ENCODE measurements at places on chromosomes 6 and 20.

GRCh38 chr6:141488488-141488887 lies 644.2 kb upstream of the GJE1 start:
- DNase-seq: no peak

DNA sequence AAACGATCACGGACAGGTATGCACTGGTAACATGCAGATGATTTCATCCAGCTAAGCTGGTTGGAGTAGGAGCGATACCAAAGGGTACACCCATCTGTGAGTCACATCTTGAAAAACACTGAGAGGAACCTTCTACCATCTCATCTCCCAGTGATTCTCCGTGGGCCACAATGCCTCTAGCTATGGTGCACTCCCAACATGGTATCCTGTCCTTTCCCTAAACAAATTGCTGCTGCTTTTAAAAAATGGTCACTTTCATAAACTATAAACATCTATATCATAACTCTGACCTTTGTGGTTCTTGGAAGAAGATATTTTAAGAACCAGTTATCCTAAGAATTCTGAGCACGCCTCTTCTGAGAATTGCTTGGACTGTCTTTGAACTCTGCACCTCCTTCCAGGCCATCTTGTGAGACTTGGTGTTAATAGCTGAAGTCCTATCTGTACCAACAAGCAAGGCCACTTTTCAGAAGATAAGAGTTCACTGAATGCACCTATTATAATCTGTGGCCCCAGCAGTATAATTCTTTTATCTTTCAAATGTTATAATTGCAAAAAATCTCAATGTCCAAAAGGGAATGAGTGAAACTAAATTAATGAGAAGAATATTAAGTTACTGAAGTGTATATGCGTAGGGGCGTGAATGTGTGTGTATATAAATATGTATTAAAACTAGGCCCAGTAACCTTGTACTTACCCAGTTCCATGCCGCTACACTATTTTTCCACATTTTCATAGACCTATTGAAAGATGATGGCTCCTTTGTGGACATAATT lies 70.5 kb upstream of the TPD52L1 start:
- no peak for DNase-seq

- no peak for DNase-seq
Measured at GRCh38 chr6:157861184-157861583, 38.1 kb downstream of the SNX9 start.

GRCh38 chr6:157527471-157527907 lies 146.5 kb downstream of the ZDHHC14 start:
- DNase-seq: no peak

DNA sequence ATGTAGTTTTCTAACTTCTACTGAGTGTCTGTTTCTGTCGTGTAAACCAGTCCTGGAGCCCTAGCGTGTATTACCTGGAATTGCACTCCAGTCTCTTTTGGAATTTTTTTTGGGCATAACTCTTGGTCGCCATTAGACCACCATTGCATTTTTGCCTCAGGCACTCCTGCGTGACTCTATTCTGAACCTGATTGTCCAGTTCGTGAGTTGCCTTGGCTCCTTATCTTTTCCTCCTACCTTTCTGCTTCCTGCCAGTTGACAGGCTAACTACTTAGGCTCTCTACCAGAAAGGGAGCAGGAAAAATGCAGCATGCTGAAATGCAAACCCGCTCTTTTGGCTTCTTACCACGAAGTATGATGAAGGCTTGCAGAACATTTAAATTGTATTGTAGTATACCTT lies 490.9 kb upstream of the SOX4 start:
- DNase-seq: no peak
